ENCODE measurements at places on chromosomes 4 and X. TPM values are rescaled to one million over a fixed set of nuclear protein-coding genes. Genes with fewer than 3 reads are reported as not detected.

Gene HMX1
- polyA plus RNA-seq = not detected

DNA sequence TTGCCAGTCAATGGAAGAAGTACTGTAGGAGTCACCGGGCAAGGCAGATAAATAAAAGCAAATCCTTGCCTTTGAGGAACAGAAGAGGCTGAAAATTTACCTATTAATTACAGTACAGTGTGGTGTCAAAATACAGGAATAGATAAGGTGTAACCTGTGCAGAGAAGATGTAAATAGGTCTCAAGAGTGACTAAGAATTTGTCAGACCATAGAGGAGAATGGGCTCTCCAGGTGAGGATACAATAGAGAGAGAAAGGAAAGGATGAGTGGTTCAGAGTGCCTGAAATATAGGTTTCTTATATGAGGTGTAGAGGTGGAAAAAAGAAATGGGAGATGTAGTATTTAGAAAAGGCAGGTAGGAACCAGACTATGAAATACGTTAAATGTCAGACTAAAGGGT is 801 bp upstream of the ZC4H2 start:
- no peak overlapping the region for H3K27ac ChIP-seq
- H3K4me1 ChIP-seq = peaks cover 7% of the 10 kb centered on the region
- H3K27me3 ChIP-seq = no peaks in the 10 kb centered on the region
- no peaks in the 10 kb centered on the region for H3K36me3 ChIP-seq
- H3K4me3 ChIP-seq = no peak overlapping the region

- H3K4me1 ChIP-seq = no peaks in the 10 kb centered on the region
- no peaks in the 10 kb centered on the region for H3K27me3 ChIP-seq
- H3K27ac ChIP-seq = no peak overlapping the region
- H3K4me3 ChIP-seq = no peak overlapping the region
- no peaks in the 10 kb centered on the region for H3K36me3 ChIP-seq
- DNase-seq = no peak
Measured at GRCh38 chrX:109926118-109926517, 76.8 kb upstream of the TMEM164 start.

Gene CENPVL2
- not detected for polyA plus RNA-seq

Gene GYG2
- not detected for polyA plus RNA-seq

DNA sequence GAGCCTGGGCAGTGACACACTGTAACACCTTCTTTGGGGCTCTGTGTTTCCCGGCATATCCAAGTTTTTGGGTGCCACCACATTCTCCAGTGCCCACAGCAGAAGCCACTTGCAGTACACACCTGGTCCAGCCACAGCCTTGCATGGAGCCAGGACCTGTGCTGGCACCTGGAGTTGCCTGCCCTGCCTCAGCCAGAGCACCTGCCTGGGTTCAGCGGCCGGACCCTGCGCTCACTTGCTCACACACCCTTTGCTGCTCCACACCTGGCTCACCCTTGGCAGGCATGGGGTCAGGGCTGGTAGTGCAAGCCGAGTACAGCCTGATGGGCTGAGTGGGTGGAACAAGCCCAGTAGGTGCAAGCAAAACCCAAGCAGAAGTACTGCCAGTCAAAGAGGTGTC is 1511.1 kb downstream of the TECRL start:
- no peak overlapping the region for H3K4me3 ChIP-seq
- no peaks in the 10 kb centered on the region for H3K27me3 ChIP-seq
- H3K4me1 ChIP-seq = no peaks in the 10 kb centered on the region
- no peak overlapping the region for H3K27ac ChIP-seq

- no peak overlapping the region for H3K4me3 ChIP-seq
- no peaks in the 10 kb centered on the region for H3K4me1 ChIP-seq
- H3K36me3 ChIP-seq = no peaks in the 10 kb centered on the region
- no peak for DNase-seq
- no peak overlapping the region for H3K27ac ChIP-seq
Measured at GRCh38 chr4:159071178-159071968, 31.5 kb upstream of the RAPGEF2 start.

DNA sequence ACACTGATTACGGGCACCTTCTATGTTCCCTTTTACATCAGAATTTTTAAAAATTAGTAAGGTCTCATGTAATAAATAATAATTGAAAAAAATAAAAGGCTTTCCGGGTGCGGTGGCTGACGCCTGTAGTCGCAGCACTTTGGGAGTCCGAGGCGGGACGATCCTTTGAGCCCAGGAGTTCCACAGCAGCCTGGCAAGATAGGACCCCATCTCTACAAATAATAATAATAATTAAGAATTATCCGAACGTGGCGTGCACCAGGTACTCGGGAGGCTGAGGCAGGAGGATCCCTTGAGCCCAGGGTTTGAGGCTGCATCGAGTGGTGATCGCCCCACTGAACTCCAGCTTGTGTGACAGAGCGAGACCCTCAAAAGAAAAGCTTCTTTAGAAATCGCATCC is 771 bp upstream of the LAMTOR3 start:
- no peak for DNase-seq
- H3K36me3 ChIP-seq = peaks cover 11% of the 10 kb centered on the region
- H3K27ac ChIP-seq = peak overlapping the region; percentile 82
- peaks cover 25% of the 10 kb centered on the region for H3K4me1 ChIP-seq
- H3K4me3 ChIP-seq = peak overlapping the region; percentile 82

DNA sequence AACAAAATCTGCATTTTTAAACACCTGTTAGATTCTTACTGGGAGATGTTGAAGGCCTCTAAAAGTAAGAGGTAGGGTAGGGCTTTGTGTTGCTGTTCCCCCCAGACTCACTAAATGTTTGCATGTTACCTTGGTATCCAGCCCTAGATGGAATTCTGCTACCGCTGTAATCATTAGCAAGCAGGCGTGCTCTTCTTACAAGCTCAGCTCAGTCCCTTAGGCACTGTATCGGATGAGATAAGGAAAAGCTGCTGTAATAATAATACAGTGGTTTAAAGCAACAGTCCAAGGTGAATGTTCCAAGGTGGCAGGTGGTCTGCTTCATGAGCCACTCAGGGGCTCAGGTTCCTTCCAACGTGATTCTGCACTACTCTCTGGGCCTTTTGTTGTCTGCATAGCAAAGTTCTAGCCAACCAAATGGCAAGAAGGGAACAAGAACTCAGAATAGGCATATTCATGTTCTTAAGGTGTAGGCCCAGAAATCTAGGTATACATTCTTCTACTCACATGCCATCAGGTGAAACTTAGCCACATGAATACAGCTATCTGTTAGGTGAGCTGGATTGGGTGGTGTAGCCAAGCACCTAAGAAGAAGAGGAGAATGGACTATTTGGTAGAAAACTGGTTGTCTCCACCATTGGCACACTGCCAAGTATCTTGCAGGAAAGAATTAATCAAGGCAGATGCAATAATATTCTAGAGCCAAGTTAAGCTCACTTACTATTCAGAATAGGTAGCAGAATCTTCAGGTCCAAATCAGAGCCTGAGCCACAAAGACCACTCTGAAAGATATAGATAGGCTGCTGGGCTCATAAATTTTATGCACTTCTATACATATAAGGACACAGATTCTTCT is 46.0 kb downstream of the COQ2 start:
- H3K27ac ChIP-seq = no peak overlapping the region
- H3K4me1 ChIP-seq = peaks cover 24% of the 10 kb centered on the region
- H3K4me3 ChIP-seq = no peak overlapping the region
- no peak for DNase-seq

DNA sequence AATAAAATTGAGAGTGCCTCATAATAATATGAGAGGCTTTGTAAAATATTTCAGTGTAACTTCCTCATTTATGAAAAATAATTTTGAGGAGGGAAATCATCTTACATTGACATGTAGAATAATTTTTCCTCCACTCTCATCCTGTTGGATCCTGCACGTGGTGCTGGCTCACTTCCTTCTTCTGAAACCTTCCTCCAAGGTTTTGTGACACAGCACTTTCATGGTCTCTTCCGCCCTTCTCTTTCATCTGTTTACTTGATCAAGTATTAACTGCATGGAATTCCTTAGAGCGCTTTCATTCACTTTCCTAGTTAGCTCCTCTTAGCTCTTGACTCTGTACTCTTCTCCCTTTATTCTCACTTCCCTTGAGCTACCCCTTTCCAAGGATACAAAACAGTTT is 246.5 kb downstream of the RAPGEF2 start:
- no peak for DNase-seq
- no peak overlapping the region for H3K4me3 ChIP-seq
- no peaks in the 10 kb centered on the region for H3K4me1 ChIP-seq
- peaks cover 17% of the 10 kb centered on the region for H3K36me3 ChIP-seq
- H3K27ac ChIP-seq = no peak overlapping the region

GRCh38 chrX:136112778-136113177 is 34.6 kb upstream of the FHL1 start:
- no peak overlapping the region for H3K27ac ChIP-seq
- H3K27me3 ChIP-seq = no peaks in the 10 kb centered on the region
- DNase-seq = no peak

DNA sequence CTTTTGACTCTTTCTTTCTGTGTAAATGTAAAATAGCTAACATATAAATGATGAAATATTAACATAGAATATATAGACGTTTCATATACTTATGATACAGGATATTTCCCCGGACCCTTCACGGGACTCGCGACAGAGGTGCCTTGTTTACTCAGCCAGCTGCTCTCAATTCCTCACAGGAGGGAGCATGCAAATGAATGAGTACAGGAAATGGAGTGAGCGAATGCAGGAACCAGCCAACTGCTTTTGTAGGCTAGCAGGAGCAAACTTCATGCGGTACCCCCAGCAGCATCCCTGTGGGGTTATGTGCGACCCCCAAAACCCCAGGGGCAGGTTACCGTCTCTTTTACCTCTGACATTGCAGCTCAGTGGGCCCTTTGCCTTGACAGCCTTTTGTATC is 110.3 kb upstream of the PDHA2 start:
- H3K4me1 ChIP-seq = no peaks in the 10 kb centered on the region
- no peak for DNase-seq
- H3K36me3 ChIP-seq = no peaks in the 10 kb centered on the region
- H3K27me3 ChIP-seq = no peaks in the 10 kb centered on the region

Gene AMER1
- 0.15 TPM for polyA plus RNA-seq

- no peak for DNase-seq
- H3K4me3 ChIP-seq = no peak overlapping the region
- no peak overlapping the region for H3K27ac ChIP-seq
- H3K27me3 ChIP-seq = peaks cover 5% of the 10 kb centered on the region
Measured at GRCh38 chr4:165433529-165433928, 54.7 kb downstream of the CPE start.

DNA sequence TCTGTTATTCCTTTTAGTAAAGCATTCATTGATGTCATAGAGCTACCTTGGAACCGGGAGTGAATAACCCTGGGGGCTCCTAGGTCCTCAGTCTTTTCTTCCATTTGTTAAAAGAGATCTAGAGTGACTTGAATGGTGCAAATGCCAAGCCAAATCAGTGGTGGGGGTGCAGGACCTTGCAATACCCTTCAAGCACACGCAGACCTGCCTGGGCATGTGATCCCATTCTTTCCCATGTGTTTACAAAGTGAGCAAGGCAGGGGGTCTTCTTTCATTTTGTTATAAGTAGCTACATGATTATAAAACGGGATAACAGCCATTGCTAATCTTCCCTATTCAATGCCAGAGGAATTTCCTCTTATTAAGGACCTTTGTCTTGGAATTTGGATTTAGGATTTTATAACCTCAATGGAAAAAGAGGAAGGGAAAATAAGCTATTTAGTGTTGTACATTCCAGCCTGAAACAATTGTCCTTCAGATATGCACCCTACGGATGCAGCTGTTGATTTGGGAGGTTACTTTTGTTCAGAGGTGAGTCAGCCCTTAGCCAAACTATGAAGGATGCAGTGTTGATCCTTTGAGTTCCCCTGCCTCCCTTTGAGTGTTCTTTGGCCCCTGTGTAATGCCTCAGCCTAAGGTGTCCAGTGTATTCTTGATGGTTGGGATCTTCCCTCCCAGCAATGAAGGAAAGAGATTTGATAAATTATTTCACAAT is 623.8 kb upstream of the HTR2C start:
- H3K27ac ChIP-seq = no peak overlapping the region
- H3K27me3 ChIP-seq = no peaks in the 10 kb centered on the region
- H3K4me1 ChIP-seq = no peaks in the 10 kb centered on the region
- H3K4me3 ChIP-seq = no peak overlapping the region
- no peak for DNase-seq

DNA sequence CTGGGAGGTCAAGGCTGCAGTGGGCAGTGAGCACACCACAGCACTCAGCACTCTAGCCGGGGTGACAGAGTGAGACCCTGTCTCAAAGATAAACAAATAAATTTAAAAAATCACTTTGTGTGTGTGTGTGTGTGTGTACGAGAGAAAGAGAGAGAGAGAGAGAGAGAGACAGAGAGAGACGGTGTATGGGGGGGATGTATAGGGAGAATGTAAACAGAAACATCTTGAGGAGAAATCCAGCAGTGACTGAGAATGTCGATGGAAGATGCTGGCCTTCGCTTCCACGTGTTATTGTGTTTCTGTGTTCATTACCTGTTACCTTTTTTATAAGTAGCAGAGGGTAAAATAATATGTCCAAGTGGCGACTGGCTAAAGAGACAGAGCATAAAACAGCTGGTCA is 23.6 kb upstream of the RBPJ start:
- H3K36me3 ChIP-seq = no peaks in the 10 kb centered on the region
- H3K27ac ChIP-seq = no peak overlapping the region
- peaks cover 8% of the 10 kb centered on the region for H3K4me1 ChIP-seq
- no peaks in the 10 kb centered on the region for H3K27me3 ChIP-seq

DNA sequence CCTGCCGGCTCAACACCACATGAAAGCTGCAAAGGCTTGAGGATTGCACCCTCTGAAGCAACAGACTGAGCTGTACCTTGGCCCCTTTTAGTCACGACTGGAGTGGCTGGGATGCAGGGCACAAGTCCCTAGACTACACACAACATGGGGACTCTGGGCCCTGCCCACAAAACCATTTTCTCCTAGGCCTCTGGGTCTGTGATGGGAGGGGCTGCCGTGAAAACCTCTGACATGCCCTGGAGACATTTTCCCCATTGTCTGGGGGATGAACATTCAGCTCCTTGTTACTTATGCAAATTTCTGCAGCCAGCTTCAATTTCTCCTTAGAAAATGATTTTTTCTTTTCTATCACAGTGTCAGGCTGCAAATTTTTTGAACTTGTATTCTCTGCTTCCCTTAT is 123.5 kb upstream of the SMARCAD1 start:
- H3K4me3 ChIP-seq = no peak overlapping the region
- no peaks in the 10 kb centered on the region for H3K4me1 ChIP-seq
- no peaks in the 10 kb centered on the region for H3K36me3 ChIP-seq
- no peak overlapping the region for H3K27ac ChIP-seq

Gene VBP1
- polyA plus RNA-seq = 89.3 TPM

DNA sequence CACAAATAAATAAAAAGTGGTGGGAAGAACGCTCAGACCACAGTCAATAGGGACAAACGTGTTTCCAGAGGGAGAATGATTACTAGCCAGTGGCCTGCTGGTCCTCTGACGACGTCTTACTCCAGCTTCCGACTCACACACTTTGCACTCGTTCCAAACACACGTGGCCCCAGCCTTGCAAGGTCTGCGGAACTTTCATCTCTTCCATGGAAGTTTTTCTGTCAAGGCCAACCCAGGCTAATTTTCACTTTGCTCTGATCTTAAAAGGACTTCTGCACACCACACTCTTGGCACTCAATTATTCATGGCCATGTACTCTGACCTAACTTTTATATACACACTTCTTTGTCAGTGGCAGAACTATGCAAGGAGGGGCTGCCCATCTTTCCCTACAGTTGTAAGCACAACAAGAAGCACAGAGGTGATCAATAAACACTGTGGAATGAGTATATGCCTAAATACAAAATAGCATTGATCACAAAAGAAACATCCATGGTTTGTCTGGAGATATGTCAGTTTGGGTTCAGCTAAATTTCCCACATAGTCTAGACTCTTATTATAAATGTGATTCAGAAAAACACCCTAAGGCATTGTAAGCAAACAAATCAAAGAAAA is 69.4 kb downstream of the STX18 start:
- peaks cover 29% of the 10 kb centered on the region for H3K36me3 ChIP-seq
- no peak for DNase-seq
- H3K4me3 ChIP-seq = no peak overlapping the region

Measured in CD4-positive, CD25-positive, alpha-beta regulatory T cell (primary cell).